ENCODE measurements at places on chromosomes 16 and 17. TPM values are rescaled to one million over a fixed set of nuclear protein-coding genes. Genes with fewer than 3 reads are reported as not detected.

NLRC3 gene
- total RNA-seq, result not detected

MYH8 gene
- not detected for total RNA-seq

PIGQ gene
- 86.7 TPM for total RNA-seq

PHOSPHO1 gene
- not detected for total RNA-seq

OR3A3 gene
- total RNA-seq, result not detected

PIK3R6 gene
- total RNA-seq, result not detected

GRCh38 chr17:11986942-11987329 is 10.3 kb downstream of the ZNF18 start:
- DNase-seq, result no peak

DNA sequence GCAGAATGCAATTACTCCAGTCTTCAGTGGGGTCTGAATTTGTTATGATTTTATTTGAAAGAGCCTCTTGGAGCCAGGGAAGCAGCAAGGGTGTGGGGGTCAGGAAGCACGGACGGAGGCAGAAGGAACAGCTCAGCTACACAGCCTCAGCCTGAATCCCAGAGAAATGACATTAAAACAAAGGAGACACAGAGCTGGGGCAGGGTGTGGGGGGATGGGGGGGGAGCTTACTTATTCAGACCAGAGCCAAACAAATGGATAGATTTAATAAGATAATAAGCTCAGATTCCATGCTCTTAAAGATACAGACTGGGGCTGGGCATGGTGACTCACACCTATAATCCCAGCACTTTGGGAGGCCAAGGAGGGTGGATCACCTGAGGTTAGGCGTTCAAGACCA is 195.3 kb downstream of the ZNF423 start:
- DNase-seq, result no peak

GRCh38 chr17:12599186-12599920 is 66.3 kb upstream of the MYOCD start:
- DNase-seq, result no peak

GRCh38 chr17:38796451-38797157 is 2.8 kb downstream of the PIP4K2B start:
- DNase-seq, result no peak

- no peak for DNase-seq
These were observed 301.8 kb downstream of the IRF8 start for GRCh38 chr16:86200722-86201121.

- DNase-seq, result no peak
These were observed 2.9 kb downstream of the UNC119 start for GRCh38 chr17:28549236-28550132.

DNA sequence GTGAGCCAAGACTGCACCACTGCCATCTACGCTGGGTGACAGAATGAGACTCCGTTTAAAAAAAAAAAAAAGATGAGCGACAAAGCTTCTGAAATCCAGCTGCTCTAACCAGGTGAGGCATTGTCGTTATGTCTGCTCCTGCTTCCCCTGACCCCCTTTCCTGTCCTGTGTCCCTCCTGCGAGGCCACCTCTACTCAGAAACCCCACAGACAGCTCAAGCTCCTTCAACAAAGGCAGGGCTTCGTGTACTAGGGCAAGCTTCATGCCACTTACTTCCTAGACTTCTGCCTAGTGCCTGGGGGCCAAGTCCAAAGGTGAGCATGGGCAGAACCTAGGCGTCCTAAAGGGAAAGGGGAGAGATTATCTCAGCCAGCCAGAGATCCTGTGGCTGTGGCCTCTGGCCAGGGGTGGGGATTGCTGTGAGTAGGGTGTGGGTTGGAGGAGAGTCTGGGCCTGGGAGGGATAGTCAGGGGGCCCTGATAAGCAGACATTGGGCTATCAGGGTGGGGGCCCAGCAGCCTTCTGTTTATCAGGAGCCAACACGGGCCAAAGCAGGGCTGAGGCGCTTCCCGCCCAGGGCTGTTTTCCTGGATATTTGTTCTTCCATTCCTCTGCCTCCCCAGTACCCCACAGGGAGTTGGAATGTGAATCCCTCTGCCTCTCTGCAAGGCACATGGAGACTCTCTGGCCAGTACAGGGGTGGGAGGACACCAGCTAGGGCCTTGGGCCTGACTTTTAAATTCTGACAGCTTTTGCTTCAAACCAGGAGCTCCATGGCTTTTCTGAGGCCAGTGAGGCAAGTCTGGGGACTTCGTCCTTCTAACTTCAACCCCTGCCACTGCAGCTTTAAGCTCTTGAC is 10.4 kb downstream of the ERAL1 start:
- no peak for DNase-seq

DNA sequence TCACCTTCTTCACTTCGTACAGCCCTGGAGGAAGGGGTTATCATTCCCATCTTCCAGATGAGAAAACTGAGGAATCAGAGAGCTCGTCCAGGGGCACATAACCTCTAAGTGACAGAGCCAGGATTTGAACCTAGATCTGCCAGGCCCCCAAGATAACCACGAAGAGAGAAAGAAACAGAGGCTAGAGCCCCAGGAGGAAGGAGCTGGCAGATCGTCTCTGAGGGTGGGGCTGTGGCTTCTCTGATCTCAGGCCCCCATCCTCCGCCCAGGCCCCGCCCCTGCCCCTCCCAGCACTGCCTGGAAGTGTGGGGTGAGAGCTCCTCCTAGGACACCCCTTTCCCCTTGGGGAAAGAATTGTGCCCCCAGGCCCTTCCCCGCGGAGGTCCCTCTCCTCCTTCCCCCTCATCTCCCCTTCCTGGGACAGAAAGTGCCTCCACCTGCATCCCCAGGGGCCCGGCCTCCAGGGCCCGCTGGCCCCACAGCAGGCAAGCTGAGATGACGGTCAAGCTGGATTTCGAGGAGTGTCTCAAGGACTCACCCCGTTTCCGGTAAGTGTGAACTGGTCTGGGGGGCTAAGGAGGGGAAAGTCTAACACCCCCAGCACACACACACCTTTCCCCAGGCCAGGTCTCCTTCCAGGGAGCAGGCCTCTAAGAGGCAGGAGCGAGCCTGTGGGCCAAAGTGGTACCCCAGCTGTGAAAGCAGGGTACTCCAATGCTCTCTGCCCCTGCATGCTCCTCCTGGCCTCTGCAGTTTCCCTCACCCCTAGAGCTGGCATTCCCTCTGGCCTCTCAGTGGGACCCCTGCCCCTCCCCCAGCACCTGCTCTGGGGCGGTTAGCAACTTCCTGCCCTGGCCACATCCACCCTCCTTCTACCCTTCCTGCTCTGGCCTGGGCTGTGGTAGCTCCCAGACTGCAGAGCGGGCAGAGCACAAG is at the start of gene ACAP1:
Gene ACAP1, plus strand, starts transcription at position 290 of the 936 bp plus-strand sequence. Its CDS starts 206 bp downstream, at position 496.
- no peak for DNase-seq

DNA sequence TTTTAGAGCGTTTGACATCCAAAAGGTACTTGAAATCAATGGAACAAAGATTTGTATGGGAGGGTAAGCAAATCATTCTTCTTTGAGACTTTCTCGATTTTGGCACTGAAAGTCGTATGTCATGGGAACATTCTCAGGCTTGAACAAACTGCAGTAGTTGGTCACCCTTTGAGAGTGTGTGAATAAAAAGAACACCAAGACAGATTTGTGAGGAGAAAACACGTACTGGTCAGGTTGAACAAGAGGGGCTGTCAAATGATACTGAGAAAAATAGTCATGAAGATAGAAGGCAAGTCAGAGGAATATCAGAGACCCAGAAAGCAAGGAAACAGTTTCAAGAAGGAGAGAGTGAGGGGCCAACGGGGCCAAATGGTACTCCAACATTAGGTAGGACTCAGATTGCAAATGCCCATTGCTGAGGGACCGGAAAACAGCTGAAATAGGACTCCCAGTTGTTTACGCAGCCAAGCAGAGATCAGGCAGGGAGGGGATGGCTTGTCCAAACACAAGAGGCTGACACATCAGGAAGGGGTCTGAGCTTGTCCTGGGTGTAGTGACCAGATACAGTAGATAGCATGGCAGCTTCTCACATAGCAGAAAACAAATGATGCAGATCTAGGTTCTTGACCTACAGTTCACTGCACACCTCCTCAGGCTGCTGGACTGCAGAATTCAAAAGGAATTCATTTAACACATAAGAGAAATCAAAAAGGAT is 74.5 kb upstream of the MYOCD start:
- DNase-seq, result no peak

GRCh38 chr17:50274142-50274896 is at the start of gene TMEM92:
Gene TMEM92 (plus strand): TSS chr17:50274466. CDS start chr17:50274502, 36 bp downstream.
- no peak for DNase-seq

- no peak for DNase-seq
These were observed 187.5 kb upstream of the SDK2 start for GRCh38 chr17:73831699-73832098.

GRCh38 chr16:28003021-28003865 is 60.3 kb downstream of the GSG1L start:
- DNase-seq, result no peak

- no peak for DNase-seq
These were observed 39.3 kb upstream of the IRX6 start for GRCh38 chr16:55284718-55285099.

DNA sequence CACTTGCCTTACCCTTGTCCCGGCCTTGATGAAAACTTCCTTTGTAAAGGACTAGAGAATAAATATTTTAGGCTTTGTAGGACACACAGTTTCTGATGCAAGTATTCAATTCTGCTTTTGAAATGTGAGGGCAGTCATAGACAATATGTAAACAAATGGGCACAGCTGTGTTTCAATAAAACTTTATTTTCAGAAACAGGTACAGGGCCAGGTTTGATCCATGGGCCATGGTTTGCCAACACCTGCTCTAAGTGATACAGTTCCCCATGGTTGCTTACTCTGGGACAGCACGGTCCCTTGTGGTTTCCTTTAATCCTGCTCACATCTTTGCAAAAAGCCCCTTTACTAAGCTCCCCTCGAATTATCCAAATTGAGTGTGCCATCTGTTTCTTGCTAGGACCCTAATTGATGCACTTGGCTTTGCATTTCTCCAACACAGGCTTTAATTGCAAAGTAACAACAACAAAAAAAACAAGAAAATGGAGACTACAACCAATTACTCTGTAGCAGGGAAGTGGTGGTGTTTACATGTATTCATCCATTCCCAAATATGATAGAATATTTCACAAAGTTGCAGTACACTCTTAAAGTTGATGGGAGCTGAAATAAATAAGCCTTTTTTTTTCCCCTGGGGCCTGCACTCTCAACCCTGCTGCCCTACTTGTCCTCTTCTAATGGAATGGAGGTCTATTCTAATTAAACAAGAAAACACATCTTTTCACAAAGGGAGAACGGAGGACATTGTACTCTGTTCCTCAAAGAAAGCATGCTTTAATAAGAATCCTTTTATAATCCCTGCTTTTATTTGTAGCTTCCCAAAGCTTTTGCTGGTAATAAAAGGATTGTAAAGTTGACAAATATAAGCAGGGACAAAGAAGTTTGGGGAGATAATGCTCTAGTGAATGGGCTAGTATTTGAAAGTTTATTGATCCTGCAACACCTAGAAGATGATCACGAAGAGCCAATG is 37.7 kb upstream of the TOX3 start:
- no peak for DNase-seq

GRCh38 chr16:57810197-57811031 is 8.1 kb upstream of the KIFC3 start:
- no peak for DNase-seq

- no peak for DNase-seq
These were observed 154.1 kb upstream of the PLCG2 start for GRCh38 chr16:81624760-81625543.

DNA sequence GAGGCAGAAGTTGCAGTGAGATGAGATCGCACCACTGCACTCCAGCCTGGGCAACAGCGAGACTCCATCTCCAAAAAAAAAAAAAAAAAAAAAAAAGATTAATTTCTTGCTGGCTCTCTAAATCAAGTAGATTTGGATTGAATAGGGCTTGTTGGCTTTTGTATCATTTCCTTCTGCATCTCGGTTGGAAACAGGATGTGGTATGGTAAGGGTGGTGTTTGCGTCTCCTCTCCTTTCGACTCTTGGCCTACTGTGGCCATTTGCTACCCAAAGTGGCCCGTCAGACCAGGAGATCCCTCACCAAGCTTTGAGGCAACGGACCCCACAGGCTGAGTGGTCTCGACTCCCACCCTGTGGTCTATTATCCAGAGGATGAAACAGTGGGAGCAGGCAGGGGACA is 168.0 kb upstream of the IRX3 start:
- no peak for DNase-seq

DNA sequence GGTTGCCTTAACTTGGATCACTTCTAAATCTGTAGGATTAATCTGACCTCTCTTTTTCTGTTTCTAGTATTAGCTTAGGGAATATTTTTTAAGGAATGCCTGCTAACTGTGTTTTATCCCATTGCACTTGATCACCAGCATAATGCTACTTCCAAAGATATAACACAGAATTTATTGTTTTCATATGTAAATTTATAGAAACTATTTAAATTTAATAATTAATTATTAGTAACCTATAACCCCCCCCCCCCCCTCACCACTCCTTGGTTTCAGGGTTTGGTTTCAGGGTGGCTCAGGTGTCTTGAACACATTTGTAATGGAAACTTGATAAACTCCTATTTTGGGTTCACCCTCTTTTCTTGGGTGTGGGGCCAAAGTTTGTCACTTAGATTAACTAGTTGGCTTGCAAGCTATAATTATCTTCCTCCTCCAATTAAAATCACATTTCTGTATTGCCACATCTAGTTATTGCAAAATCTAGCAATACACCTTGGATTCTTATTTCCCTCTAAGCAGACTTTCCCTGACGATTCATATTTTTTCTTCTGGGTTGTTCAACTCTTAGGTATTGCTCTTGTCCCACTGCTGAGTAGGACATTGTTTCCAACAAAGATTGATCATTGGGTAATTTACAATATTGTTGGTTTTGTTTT is 18.3 kb downstream of the KRT12 start:
- DNase-seq, result no peak

DNA sequence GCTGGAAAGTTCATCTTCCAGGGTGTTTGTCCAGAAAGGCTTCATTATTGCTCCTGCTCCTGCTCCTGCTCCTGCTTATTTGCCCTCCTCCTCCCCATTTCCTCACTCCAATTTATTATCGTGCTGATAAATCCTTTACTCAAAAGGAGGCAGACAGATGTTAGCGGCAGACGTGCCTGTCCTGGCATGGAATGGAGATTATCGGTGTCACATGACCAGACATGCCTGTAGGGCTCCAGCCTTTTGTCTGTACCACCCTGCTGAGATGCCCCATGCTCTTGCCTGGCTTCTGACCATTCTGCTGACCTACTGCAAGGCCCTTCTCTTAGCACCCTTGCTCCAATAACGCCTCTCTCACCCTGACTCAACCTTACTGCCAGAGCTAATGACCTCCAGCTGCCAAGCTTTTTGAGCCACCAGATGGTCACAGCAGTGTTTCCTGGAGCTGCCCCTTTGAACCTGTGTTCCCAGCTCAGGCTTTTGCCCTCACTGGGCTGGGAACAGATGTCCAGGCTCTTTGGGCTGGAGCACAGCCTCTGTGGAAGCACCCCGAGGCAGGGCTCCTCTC is 12.8 kb downstream of the DNAH9 start:
- no peak for DNase-seq

Measured in mesothelial cell of epicardium (in vitro differentiated cells).